Gastroesophageal sphincter (tissue), 4 donors: ENCODE measurements at places on chromosomes 7 and 10. TPM values are rescaled to one million over a fixed set of nuclear protein-coding genes. Genes with fewer than 3 reads are reported as not detected.
A peak's percentile ranks its signal among the peaks of the same experiment; 100 is the strongest.

The VIPR2 gene
- total RNA-seq, result 35.5 TPM

The PRR15 gene
- not detected for total RNA-seq

The HHEX gene
- 10.6 TPM for total RNA-seq

The FAM20C gene
- total RNA-seq, result 80.0 TPM

The SPDYE18 gene
- not detected for total RNA-seq

The FAM180A gene
- total RNA-seq, result 2.6 TPM

GRCh38 chr7:137521451-137521850, 177.9 kb upstream of the PTN start:
- ATAC-seq, result no peak

DNA sequence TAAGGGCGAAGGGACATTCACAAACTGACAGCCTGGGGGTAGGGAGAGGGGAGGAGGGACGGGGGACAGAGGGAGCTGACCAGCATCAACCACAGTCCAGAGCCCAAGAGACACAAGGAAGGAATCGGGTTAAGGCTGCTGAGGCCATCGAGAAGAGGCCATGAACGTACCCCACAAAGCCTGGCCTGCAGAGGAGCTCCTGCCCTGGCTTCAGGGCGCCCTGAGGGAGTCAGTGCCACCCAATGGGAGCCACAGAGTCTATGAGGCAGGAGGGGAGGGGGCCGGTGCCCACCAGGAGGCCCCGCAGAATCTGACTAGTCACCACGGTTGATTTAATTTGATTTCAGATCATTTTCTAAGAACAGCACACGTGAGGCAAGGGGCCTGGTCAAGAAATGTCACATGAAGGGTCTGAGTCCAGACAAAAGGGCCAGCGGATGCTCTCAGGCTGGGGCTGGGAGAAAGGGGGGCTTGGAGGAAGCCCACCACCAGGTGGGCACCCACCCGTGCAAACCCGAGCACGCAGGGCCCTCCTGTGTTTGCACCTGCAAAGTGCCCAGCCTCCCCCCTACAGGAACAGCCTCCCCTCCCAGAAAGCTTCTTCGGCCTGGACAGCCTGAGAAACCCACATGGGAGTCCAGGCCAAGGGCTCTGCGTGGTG, 40.4 kb downstream of the CAMK2B start:
- ATAC-seq, result no peak

- no peak for ATAC-seq
Observed at GRCh38 chr7:142088022-142088714, 23.4 kb upstream of the MGAM2 start.

- no peak for ATAC-seq
Observed at GRCh38 chr7:158366916-158367633, 220.5 kb downstream of the PTPRN2 start.

DNA sequence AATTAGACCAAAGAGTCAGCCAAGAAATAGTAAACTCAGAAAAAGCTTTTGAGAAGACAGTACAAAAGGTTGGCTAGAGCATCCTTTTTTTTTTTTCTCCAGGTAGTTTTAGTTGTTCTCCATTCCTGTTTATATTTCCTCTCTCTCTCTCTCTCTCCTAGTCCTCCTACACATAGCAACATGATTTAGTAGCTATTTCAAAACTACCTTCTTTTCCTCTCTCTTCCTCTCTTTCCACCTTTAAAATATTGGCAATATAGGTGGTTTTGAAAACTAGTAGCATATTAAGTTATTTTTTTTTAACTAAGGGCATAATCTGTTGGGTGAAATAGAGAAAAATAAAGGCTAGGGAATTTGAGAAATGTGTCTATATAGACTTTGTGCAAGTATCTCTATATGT, 5.0 kb downstream of the SKIDA1 start:
- ATAC-seq, result no peak

- ATAC-seq, result no peak
Observed at GRCh38 chr10:119501690-119502089, 40.8 kb downstream of the RGS10 start.

GRCh38 chr10:47326927-47327330, 4.7 kb downstream of the GDF2 start:
- no peak for ATAC-seq

- ATAC-seq, result no peak
Observed at GRCh38 chr10:126568809-126569385, 101.6 kb downstream of the C10orf90 start.

- ATAC-seq, result peak; percentile 66
Observed at GRCh38 chr7:137846827-137847567, at the start of gene DGKI. DGKI (minus strand) TSS chr7:137846974.

GRCh38 chr7:92992932-92993331, 124.8 kb downstream of the SAMD9 start:
- ATAC-seq, result no peak

- peak; percentile 47 for ATAC-seq
Observed at GRCh38 chr7:12210179-12211053, 678 bp upstream of the TMEM106B start.

DNA sequence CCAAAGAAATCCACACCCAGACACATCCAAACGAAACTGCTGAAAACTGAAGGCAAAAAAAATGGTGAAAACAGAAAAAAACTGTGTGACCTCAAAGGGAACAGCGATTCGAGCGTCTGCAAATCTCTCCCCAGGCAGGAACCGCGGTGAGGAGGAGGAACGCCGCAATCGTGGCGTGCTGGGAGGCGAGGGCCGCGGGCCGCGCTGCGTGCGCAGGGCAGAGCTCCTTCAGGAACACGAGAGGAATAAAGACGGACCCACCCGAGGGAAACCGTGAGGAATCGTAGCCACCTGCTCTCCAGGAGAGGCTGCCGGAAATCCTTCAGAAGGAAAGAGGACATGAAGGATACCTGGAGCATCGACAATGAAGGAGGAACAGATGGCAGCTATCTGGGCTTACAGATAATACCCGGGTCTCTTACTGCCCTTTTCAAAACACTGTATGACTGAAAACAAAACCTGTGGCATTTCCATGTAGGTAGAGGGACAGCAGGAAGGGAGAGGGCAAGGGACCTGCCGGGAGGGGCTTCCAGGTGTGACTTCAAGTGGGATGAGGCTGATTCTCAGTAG, 266.0 kb downstream of the MAD1L1 start:
- ATAC-seq, result no peak

DNA sequence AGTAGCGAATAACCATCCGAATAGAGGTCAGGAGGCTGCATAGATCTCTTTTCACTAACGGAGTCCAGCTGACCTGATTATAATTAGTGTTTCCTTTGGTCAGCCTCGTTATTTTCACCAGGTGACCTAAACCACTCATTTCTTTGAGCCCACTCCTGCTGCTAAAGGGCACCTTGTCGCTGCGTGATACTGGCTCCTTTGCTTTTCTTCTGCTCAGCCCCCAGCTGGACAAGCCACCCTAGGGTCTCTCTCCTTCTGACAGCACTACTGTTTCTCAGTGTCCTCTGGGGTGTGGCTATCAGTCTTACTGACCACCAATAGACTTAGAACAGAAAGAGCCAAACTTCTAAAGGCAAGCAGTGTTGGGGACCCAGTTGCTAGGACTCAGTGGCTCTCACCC, 2.7 kb upstream of the IGFBP3 start:
- no peak for ATAC-seq

- no peak for ATAC-seq
Observed at GRCh38 chr7:80491462-80491861, 20.4 kb downstream of the GNAT3 start.

- ATAC-seq, result no peak
Observed at GRCh38 chr10:121335386-121335925, 262.8 kb downstream of the FGFR2 start.
